ENCODE measurements at places on chromosomes 5 and 9.
A peak's percentile ranks its signal among the peaks of the same experiment; 100 is the strongest.

- DNase-seq = no peak
Observed at GRCh38 chr9:133074111-133074651, 12.4 kb downstream of the CEL start.

- no peak for DNase-seq
Observed at GRCh38 chr5:53211799-53212198, 102.2 kb upstream of the MOCS2 start.

DNA sequence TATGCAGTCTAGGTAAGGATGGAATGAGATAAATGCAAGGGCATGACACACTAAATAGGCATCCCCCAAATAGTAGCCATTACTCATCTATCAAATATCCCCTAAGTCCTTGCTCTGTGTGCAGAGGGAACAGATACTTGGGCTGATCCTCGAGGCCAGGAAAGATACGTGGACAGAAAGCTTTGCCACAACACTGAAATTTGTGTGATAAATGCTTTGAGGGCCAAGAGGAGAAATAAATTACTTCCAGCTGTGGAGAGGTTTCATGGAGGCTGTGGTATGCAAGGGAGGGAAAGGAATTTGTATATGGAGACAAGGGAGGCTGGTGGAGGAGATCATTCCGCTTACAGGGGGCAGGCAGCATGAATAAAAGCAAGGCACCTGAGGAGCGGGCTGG lies 18.5 kb downstream of the ATOX1 start:
- DNase-seq = no peak

GRCh38 chr5:164370841-164371240 lies 865.4 kb downstream of the MAT2B start:
- no peak for DNase-seq

- no peak for DNase-seq
Observed at GRCh38 chr9:121340676-121341392, 29.2 kb downstream of the STOM start.

DNA sequence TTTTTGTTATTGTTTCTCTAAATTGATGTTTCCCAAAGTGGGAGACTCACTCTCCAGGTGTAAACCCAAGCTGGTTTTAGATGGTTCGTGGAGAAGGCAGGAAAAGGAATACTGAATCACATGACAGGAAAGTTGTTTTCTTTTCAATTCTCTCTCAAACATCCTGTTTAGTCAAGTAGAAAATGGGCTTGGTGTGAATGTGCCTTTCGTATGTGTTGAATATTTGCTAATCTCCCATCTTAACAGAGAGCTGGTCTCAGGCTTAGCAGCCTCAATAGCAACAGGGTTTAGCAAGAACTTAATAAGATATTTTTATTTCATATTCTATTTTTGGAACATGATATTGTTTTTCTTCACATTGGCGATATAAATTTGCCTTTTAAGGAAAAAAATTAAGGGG lies 119.7 kb downstream of the INSYN2B start:
- no peak for DNase-seq

GRCh38 chr9:77421506-77422265 lies 226.4 kb downstream of the GNA14 start:
- DNase-seq = no peak

DNA sequence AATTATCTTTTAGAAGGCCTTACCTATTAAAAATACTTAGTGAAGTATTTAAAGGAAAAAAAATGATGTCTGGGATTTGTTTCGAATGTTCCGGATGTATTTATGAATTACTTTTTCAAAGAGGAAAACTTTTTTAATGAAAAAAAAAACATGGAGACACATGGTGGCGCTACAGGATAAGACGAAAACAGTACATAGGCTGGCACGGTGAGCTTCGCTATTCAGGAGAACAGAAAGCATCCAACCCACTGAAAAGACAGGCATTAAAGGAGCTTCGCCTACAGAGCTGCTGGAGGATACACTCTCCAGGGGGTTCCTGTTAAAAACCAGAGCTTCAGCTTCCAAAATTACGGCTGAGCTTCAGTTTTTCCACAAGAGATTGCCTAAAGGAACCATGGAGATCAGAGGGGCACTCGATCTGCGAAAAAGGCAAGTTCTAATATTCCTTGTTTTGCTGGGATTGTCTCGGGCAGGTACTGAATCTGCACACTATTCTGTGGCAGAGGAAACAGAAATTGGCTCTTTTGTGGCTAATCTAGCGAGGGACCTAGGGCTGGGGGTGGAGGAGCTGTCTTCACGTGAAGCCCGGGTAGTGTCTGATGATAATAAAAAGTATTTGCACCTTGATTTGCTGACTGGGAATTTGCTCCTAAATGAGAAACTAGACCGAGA lies at the start of gene PCDHB14:
Gene PCDHB14, plus strand, starts transcription at position 232 of the 672 bp plus-strand sequence. Its CDS starts 163 bp downstream, at position 395.
- no peak for DNase-seq

DNA sequence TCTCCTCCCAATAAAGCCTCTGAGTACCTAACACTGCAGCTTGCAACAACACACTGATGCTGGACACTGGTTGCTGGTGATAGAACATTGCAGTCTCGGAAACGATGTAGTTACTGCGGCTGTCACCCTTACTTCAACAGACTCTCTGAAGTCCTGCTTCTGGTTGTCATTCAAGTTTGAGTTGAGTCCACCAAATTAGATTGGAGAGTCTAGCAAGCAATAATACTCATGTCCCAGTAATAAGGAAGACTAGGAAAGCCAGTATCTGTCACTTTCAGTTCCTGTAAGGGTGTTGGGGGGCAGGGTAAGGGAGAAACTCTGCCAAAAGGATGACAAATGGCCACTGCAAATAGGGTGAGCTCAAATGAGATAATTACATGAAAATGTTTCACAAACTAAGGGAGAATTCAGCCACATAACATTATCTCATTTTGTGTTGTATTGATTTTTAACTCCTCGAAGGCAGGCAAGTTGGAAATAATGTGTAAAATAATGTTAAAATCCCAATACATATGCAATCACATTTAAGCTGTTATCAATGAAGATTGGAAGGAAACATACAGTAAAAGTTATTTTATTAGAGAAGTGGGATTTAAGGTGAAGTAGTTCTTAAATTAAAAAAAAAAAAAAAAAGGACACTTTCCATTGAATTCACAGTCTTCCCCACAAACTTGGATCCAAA lies 849 bp upstream of the IFT74 start:
- DNase-seq = no peak

DNA sequence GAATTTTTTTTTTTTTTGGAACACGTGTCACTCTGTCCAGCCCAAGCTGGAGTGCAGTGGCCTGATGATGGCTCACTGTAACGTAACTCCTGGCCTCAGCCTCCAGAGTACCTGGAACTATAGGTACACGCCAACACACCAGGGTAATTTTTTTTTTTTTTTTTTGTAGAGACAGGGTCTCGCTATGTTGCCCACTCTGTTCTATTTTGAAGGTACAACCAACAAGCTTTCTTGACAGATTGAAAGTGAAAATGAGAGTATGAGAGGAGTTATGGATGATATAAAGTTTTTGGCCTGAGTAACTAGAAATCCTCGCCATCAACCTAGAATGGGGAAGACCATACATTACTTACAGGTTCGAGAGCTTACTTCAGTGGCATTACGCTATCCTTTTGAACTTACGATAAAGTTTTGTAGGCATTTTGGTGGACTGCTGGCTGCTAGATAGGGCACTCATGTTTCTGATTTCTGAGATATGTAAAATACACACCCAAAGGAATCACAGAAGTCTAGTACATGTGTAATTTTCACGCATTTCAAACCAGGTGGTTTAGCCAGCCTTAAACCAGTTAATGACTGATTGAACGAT lies 806 bp upstream of the CDC42SE2 start:
- DNase-seq = no peak

- no peak for DNase-seq
Observed at GRCh38 chr9:3762076-3762475, 236.3 kb upstream of the RFX3 start.

GRCh38 chr5:95020345-95020744 lies 264.5 kb downstream of the MCTP1 start:
- DNase-seq = no peak

DNA sequence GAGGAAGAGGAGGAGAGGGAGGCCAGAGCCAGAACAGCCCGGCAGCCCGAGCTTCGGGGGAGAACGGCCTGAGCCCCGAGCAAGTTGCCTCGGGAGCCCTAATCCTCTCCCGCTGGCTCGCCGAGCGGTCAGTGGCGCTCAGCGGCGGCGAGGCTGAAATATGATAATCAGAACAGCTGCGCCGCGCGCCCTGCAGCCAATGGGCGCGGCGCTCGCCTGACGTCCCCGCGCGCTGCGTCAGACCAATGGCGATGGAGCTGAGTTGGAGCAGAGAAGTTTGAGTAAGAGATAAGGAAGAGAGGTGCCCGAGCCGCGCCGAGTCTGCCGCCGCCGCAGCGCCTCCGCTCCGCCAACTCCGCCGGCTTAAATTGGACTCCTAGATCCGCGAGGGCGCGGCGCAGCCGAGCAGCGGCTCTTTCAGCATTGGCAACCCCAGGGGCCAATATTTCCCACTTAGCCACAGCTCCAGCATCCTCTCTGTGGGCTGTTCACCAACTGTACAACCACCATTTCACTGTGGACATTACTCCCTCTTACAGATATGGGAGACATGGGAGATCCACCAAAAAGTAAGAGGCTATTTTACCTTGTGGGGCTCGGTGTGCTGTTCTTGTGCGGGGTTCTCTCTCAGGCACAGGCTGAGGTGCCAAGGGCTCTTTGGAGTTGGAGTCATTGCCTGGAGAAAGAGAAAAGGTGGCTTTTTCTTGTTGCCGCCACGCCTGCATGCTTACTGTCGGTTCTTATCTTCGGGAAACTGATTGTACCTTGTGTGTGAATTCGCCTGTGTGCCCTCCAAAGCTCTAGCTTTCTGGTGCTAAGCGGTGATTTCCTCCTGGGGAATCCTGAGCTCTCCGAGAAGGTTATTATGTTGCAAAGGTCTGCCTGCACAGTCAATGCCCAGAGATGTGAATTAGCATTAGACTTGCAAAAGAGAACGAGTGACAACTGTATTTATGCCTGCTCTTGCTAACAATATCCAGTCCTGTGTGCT lies at the start of gene ISL1:
Gene ISL1, plus strand, starts transcription at position 318 of the 991 bp plus-strand sequence. Its CDS starts 224 bp downstream, at position 542.
- no peak for DNase-seq

DNA sequence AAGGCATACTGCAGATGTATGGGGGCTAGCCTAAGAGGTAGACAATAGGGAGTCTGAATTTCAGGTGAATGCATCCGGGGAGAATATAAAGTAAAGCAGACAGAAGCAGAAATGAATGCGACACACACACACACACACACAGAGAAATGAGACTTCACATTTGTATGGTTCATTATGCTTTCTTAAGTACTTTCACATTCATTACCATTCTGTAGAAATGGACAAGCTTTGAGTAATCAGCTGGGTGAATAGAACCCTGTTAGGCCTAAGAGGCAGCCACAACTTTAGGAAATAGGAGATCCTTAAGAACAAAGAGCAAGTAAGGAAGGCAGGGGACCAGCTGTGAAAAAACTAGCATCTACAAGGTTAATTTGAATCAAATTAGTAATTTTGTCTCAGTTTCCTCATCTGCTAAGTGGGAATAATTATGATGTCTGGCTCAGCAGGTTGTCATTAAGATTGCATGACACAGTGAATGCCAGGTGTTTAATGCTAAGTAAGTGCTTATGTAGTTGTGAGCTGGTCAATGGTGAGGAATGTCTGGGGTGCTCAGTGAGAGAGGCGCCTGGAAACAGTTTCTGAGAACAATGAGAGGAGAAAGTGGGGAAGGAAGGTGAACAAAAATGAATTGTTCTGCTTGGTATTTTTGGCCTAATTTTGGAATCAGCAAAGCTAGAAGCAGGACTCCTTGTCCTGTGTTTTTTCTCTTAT lies 265.8 kb upstream of the CLINT1 start:
- DNase-seq = no peak

GRCh38 chr5:23468658-23469057 lies 38.8 kb upstream of the PRDM9 start:
- no peak for DNase-seq

- DNase-seq = no peak
Observed at GRCh38 chr5:82862711-82863110, 214.5 kb downstream of the TMEM167A start.

DNA sequence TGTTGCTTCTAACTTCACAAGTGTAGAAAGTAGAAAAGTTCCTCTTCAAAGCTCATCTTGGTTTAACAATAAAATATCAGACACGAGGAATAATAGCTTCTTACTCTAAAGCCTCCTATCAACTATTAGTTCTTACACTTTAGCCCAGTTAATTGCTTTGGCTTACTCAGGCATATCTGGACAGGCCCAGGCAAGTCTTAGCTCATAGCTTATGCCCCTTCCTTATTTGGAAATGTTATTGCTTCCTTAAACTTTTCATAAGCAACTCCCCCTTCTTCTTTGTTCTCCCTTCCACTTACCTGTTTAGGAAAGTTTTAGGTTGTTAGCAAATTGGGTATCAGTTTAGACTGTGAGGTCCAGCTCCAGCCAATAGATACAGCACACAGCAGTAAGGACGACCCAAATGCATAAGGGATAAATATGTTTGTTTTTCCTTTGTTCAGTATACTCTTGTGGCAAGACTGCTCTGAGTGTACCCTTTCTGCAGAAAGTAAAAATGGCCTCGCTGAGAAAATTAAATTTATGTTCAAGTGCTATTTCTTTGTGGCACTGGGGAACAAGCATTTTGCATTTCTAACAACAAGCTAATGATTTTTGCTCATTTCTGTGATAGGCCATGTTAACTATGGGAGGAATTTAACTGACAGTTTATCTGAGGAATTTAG lies 162.1 kb downstream of the SMC2 start:
- DNase-seq = no peak

GRCh38 chr5:14590949-14591348 lies 9.4 kb downstream of the OTULINL start:
- no peak for DNase-seq

DNA sequence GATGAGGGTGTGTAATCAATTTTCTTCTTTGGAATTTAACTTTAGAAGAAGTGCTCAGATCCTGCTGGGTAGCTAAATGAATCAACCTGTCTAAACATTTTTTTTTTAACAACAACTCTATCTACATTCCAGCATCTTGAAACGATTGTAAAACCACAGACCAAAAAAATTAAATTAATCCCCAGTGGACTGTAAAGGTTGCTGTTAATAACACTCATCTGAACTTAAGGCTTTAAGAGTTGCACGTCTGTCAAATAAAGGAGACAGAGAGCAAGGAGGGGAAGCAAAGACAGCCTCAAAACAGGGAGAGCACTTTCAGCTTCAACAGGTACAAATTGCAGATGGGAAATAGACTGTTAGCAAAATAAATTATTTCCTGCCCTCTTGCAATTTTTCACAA lies 548.5 kb downstream of the DTWD2 start:
- DNase-seq = no peak

- no peak for DNase-seq
Observed at GRCh38 chr5:52799358-52799982, 11.8 kb downstream of the ITGA1 start.

- peak; percentile 14 for DNase-seq
Observed at GRCh38 chr5:38922199-38922598, 76.4 kb downstream of the OSMR start.

DNA sequence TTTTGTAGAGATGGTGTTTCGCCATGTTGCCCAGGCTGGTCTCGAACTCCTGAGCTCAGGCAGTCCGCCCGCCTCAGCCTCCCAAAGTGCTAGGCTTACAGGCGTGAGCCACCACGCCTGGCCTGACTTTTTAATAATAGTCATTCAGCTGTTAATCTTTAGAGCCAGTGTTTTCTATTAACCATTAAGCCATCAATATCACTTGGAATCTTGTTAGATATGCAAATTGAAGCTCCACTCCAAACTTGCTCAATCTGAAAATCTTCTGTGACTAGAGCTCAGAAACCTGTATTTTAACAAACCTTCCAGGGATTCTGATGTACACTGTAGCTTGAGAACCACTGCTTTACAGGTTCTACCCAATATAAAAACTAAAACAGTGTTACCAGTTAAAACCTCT lies 113.5 kb downstream of the CDC42SE2 start:
- DNase-seq = no peak

Data from activated CD4-positive, alpha-beta T cell treated with anti-CD3 and anti-CD28 coated beads for 1 hour (primary cell).